T-helper 2 cell (primary cell): ENCODE measurements at places on chromosomes 12 and 14.

DNA sequence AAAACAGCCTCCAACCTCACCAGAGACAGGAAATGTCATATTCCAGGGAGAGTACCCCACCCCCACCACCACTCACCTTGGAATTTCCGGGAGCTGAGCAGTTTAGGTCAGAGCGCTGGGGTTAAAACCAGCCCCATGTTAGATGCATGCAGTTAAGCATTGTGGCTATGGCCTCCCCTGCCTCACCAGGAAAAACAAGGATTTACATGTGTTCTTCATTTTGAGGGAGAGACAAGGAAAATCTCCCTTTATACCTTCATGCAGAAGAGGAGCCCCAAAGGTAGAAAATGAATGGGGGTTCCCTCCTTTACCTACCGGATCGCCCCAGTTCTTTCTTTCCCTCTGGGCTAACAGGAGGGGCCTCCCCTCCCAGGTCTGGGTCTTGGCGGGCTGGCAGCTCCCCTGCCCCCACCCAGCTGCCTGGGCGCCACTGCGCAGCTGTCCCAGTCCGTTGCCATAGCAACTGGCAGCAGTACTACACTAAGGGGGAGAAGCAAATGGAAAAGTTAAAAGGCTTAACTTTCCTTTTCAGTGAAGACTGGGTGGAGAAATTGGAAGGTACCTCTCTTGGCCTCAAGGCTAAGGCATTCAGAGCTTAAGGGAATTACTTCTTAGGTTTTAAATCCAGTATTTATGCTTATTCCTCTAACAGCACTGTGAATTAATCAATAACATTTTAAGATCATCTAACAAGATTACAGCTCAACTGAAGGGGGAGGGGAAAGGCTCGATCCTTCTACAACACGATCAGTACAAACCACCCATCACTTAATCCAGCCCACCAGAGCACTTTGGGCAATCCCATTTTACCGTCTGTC, 20.5 kb downstream of the CBX5 start:
- peak; percentile 10 for DNase-seq

DNA sequence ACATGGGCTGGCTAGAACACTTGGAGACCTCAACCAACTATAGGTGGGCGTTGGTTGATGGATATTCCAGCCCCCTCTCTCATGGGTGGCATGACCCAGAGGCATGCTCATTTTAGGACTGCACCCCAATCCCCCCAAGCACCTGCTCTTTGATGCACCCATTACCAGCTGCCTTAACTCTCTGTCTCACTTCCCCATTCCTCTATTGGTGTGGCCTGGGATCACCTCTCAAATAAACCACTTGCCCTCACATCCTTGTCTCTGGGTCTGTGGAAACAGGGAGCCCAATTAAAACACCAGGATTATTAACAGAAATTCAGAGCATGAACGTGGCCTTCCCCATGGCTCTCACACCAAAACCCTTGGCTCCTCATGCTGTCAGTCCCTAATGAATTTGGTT, 202.3 kb upstream of the NOS1 start:
- DNase-seq: no peak

DNA sequence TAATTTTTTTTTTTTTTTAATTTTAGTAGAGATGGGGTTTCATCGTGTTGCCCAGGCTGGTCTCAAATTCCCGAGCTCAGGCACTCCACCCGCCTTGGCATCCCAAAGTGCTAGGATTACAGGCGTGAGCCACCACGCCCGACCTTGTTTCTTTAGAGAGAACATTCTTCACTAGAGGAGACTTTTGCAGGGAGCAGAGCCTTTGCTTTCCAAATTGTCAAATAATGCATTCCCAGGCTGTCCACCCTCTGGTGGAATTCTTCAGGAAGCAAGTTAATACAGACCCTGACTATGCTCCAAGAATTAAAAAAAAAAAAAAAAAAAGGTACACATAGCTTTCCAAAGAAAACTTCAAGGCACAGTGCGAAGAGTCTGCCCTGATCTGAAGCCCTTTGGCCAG, 6.8 kb downstream of the ALDH1L2 start:
- DNase-seq: no peak

DNA sequence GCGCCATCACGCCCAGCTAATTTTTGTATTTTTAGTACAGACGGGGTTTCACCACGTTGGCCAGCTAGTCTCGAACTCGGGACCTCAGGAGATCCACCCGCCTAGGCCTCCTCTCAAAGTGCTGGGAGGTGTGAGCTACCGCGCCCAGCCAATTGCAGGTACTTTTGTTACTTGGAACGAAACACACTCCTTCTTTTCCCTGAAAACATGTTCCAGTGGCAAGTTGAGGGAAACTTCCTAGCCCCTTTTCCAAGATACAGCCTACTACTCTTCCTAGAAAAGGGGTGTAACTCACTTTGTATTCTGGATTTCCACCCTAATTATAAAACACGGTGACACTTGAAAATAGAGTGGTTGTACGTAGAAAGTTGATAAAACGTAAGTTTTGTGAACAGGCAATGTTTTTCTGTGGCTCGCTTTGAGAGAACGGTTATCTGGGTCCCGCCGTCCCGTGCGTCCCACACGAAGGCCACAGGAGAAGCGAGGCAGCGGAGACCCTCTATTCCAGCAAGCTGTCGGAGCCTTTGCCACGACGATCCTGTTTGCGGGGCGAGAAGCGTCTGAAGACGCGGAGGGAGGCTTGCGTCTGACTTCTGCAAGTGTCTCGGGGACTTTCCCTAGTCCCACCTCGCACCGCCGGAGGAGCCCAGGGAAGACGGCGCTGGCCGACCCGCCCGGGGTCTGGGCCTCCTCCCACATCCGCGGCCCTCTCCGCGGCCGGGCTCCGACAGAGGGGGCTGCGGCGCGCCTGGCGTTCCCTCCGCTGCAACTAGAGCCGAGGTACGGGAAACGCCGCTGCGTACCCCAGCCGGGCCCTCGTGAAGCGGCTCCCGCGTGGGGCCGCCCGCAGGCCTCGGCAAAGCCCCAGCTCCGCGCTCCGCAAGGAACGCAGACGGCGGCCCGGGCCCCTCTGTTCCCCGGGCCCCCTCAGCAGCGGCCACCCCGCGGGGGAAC, 745 bp downstream of the CDCA4 start:
- DNase-seq: peak; percentile 74

DNA sequence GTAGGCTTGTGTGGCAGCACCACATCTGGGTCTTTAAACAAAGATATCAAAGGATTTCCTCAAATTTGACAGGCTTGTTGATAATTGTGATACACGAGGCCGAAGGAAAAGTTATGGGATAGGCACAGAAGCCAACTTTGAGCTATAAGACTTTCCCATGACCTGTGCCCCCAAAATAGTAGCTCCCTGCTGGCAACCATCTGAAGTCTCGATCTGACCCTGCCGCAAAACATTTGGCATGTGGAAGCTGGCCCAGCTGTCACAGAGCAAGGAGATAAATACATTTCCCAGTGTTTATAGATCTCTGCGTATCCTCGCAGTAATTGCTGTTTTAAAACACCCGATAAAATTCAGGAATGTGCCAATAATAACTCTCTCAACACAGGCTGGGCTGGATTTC, 26.4 kb upstream of the RGS6 start:
- DNase-seq: no peak

DNA sequence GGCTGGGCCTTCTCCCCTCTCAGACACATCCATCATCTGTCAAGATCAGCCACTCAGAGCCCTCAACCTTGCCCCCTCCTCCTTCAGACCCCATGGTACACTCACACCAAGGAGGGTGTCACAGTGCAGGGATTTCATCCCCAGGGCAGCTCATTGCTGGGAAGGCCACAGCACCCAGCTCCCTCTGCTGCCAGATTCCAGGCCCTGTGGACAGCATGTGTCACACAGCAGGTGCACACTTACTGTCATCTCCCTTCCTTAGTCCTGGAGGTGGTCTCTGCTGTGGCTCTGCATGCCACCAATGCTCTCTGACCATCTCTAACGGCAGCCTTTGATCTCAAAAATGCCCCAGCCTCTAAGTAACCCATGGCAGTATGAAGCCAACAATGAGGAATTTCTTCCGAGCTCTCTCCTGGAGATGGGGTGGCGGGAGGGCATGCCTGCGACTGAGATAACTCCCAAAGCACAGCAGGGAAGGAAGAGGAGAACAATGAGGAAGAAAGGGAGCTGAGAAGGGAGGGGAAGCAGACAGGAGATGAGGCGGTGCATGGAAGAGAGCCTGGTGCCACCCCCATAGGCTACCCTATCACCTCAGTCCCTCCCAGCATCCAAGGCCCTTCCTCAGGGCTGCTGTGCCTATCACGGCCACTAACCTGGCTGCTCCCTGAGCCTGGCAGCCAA, 101.0 kb downstream of the SINHCAF start:
- no peak for DNase-seq

- peak; percentile 11 for DNase-seq
Measured at GRCh38 chr12:112183141-112184021, 58.0 kb downstream of the TRAFD1 start.

- DNase-seq: no peak
Measured at GRCh38 chr14:91029456-91030217, 30.8 kb downstream of the RPS6KA5 start.

GRCh38 chr14:95174184-95174792, 17.0 kb upstream of the DICER1 start:
- DNase-seq: no peak

- DNase-seq: no peak
Measured at GRCh38 chr12:49529414-49529813, 9.4 kb upstream of the KCNH3 start.

DNA sequence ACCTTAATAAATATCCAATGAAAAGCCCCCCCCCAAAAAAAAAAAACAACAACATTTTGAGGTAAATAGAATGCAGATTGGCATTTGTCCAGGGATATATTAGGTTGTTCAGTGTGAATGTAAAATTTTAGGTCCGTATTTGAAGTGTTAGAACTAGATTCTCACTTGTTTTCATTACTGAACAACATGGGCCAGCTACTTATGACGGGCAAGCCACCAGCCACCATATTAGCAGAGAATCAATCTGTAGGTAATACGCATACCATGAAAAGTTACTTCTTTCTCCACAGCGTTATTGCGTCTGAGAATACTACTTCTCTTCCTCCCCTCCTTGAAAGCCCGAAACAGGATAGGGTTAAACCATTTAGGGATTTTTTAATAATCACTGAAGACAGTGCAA, 5.4 kb downstream of the FLRT2 start:
- no peak for DNase-seq

DNA sequence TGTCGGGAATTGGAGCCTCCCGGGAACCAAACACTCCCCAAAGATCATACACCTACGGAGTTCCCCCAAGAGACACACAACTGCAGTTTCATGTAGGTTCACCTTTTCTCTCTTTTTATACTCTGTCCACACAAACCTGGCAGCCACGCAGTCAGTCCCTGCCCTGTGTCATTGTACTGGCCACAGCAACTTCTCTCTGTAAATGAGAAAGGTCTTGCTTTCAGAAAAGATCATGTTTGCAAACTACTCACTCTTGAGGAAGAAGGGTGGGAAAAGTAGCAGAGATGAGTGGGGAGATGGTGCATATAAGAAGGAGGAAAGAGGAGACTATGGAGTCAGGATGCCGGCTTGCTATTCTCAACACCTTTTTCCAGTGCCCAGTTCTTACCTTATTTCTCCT, 10.4 kb downstream of the ANG start:
- no peak for DNase-seq

DNA sequence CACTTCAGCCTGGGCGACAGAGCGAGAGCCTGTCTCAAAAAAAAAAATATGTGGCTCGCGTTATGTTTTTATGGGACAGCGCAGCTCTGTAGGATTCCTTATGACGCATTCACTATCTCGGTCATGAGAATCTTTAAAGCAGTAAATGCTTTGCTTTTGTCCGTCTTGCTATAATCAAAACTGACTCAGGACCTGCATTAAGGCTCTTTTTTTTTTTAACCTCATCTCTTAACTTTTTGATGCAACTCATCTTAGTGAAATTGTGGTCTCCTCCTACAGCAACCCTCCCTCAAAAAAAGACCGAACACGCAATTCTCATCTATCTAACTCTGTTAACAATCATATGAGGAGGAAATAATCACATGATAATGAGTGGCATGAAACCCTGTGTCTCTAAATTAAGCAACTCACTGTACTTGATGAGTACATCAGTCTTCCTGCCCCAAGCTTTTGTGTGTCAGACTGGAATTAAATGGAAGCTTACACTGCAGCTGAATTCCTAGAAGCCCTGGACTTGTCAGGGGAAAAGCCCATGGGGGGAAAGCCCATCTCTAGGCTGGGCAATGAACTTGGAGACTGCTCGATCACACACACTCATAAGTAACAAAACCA, 4.3 kb downstream of the P2RX4 start:
- no peak for DNase-seq
